ENCODE measurements at places on chromosomes 5 and 9.

GRCh38 chr9:90001747-90002146 lies 396.9 kb downstream of the GADD45G start:
- no peak for DNase-seq

DNA sequence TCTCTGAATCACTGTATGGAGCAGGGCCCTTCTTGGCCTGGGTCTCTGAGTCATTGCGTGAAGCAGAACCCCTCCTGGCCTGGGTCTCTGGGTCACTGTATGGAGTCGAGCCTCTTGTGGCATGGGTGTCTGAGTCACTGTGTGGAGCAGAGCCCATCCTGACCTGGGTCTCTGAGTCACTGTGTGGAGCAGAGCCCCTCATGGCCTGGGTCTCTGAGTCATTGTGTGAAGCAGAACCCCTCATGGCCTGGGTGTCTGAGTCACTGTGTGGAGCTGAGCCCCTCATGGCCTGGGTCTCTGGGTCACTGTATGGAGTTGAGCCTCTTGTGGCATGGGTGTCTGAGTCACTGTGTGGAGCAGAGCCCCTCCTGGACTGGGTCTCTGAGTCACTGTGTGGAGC lies 94.0 kb upstream of the RAPGEF1 start:
- no peak for DNase-seq

DNA sequence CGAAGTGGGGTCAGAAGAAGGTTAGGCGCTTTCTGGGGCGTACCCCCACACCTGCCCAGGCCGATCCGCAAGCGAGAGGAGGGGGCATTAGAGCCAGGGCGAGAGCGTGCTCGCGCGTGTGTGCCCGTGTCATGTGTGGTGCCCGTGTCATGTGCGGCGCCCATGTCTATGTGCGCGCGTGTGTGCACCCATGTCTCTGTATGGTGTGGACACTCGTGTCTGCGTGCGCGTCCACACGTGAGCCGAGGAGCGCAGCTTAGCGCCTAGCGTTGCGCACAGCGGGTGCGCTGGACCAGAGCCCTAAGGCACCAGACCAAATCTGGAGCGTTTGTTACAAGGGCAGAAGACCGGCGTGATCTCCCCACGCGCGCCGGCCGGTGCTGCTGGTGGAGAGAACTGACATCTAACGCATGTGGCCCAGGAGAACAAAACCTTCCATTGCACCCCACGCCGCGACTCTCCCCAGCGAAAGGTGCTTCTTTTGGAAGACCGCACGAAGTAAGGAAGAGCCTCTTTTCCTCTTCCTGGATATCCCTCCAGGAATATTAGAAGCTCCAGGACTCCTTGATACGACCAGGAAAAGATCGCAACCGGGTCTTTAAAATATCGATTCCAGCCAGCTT lies 644 bp downstream of the NIM1K start:
- DNase-seq, result peak; percentile 16

DNA sequence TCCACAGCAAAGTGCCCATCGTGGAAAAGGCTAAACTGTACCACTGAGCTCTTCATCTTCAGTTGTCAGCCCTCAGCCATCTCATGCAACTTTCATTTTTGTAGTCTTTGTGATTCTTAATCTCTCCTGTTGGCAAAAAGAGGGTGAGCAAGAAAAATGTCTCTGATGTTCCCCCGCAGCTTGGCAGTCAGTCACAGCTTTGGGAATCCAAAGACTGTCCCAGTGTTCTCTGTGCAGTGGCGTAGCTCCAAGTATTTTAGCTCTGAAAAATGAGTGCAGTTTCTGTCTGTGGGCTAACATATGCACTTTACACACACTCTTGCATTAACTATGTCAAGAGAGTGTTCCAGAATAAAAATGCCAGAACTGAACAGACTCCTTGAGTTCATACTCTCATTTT lies 372.2 kb downstream of the TMEM232 start:
- DNase-seq, result no peak

DNA sequence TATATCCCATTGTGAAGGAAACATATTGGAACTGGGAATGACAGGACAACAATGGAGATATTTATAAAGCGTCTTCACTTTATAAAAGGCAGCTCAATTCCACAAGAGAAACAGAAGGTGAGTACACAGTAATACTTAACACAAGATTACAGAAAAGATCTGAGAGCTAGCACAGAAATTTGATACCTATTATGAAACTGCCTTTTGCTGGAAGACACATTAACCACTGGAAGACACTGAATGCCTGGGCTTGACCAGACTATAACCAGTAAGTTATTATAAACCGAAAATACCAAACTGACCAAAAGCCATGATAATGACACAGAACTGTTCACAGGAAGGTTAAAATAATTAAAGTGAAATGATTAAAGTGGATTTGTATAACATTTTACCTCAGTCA lies 195.4 kb downstream of the NR2F1-AS1 start:
- no peak for DNase-seq

GRCh38 chr5:56457887-56458812 lies 225.0 kb upstream of the ANKRD55 start:
- no peak for DNase-seq

DNA sequence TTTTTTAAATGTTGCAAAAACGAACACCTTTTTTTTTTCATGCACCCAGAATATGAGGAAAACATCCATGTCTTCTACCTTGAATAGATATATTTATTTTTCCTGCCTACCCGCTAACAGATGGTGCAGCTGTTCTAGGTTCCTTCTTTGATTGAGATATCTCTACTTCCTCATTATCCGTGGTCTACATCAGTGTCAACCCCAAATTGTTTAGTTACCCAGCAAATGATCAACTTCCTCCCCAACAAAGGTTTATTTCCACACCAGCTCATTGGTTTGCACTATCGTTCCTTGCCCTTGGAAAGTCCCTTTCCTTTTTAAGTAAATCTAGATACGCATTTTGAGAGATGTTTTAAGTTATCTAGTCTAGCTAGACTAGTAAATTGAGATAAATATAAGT lies 166.4 kb downstream of the PRR16 start:
- no peak for DNase-seq

DNA sequence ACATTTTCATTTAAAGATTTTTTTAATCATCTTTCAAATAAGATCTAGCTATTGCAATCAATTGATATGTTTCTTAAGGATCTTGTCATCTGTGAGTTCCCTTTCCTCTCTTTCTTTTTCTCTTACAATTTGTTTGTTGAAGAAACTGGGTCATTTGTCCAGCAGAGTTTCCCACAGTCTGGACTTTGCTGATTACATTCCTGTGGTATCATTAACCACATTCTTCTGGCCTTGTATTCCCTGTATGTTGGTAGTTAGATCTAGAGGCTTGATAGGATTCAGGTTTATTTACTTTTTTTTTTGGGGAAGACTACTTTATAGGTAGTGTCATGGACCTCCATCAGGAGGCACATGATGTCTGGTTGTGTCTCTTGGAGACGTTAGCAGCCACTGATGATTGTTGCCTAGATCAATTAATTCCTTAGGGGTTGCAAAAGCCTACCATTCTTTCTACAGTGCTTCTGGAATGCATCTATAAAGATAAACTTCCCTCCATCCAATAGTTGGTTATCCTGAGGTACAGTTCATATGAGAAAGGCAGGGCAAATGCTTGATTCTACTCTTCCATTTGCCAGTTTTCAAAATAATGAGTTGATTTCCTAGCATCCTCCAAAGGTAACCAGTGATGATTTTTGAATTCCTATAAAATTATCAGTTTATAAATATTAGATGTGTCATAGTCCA lies 14.3 kb downstream of the PDE8B start:
- DNase-seq, result no peak

DNA sequence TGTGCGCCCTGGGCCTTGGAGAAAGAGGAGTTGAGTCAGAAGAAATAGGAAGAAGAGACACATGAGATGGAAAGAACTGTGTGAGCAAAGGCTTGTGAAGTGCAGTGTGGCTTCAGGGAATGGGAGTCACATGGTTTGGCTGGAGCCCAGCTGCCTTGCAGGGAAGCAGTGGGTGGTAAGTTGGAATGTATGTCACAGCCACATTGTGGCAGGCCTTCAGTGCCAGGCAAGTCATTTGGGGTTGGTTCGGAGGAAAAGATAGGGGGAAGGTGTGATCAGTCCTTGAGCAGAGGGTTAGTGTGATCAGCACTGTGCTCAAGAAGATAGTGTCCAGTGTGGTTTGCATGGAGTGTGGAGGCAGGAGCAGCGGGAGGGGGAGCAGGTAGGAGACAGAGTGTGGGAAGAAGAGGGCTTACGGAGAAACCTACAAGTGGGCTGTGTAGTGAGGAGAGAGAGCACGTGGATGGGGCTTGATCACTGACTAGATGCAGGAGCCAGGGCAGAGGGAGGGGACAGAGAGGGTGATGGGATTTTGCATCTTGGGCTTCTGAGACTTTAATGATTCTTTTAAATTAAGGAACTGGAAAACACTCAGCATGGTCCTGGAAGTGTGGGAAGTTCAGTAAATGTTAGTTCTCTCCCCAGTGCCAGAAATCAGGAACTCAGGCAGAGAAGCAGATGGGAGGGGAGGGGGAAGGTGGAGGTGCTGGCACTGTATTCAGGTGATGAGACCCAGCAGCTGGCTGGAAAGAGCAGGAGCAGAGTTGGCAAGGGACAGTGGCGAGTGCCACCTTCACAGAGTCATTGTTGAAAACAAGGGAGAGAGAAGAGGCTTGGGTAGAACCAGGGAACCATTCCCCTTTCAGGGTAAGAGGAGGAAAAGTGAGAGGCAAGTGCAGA lies 46.6 kb downstream of the ARHGAP26 start:
- DNase-seq, result no peak

DNA sequence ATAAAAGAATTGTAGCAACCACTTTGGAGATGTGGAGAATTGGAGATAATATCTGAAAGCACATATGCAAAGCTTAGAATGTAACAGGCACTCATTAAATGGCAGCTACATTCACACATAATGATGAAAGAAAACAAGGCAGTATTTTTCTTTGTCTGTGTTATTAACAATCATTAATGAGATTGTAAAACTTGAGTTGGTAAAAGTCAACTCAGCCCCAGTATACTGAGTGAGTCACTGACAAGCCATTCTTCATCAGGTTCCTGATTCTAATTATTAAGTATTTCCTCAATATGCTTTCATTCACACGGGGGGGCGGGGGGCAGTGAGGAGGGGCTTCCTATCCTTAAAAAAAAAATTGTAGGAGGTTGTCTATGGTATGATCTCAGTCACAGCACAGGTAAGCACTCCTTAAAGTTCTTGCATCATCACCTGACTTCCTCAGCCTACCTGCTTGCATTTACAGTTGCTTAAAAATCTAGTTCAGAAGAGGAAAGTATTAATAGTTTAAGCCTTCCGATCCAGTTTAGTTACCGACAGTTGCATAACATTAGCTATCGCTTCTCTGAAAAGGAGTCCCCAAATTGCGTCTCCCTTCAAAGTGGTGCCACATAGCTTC lies 379.8 kb downstream of the EFNA5 start:
- no peak for DNase-seq

DNA sequence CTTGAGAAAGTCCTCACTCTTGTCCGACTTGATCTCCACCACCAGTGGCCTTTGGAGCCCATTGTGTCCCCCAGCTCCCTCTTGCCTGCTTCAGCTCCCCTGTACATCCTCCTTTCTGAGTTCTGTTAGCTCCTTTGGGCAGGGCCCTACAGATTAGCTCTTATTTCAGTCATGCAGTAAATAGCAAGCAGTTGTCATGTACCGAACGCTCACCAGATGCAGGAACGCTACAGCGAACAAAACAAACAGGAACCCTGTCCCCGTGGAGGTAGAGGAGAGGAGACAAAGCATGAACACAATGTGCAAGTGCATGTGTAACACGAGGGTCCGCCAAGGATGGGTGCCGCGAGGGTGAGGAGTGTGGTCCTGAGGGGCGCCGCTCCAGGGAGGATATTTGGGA lies 111.3 kb downstream of the PDZD2 start:
- DNase-seq, result no peak

- DNase-seq, result no peak
Observed at GRCh38 chr5:109318455-109319108, 91.2 kb downstream of the PJA2 start.

GRCh38 chr5:39697881-39698280 lies 273.1 kb upstream of the DAB2 start:
- DNase-seq, result no peak

DNA sequence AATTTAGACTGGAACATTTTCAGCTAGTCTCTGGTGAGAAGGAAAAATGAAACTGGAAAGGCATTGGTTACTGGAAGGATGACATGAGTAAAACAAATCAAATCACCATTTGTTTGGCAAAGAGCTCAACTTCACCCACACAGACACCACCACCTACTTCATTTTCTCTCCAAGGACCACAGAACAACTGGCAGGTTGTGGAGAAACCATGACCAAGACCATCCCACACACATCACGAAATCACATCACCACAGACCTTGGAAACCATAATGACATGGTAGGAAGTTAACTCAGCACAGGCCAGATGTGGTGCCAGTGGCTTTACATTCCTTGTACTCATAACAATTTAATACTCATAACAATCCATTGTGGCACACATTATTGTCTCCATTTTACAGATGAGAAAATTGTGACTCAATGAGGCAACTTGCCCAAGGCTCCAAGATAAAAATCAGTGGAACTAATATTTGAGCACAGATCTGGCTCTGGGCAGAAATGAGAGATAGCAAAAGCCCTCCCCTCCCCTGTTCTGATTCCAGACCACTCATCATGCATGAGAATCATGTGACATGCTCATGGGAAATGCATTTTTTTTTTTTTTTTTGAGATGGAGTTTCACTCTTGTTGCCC lies 7.5 kb downstream of the OR1K1 start:
- DNase-seq, result no peak

- no peak for DNase-seq
Observed at GRCh38 chr5:33964132-33964700, 20.3 kb downstream of the SLC45A2 start.

GRCh38 chr9:90642570-90643539 lies at the start of gene DIRAS2:
Gene DIRAS2 (minus strand): TSS chr9:90642824. CDS start chr9:90613827, 28,997 bp downstream.
- no peak for DNase-seq

DNA sequence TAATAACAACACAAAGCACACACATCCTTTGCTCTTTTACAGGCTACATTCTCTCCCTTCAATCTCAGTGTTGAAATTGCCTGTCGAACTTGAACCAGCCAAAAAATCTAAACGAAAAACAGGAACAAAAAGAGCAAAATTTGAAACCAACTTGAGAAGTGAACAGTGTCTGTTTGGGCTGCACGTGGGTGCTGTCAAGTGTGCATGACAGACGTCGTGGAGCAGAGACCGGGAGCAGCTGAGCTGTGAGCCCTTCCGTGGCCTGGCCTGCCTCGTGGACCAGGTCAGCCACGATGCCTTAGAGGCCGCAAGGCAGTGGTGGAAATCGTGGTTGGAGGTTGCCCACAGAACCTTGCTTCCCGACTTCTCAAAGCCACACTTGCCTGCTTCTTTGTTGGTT lies 34.8 kb upstream of the DENND1A start:
- no peak for DNase-seq
